ENCODE measurements at places on chromosomes 2 and 18. TPM values are rescaled to one million over a fixed set of nuclear protein-coding genes. Genes with fewer than 3 reads are reported as not detected.

Gene TANC1
- total RNA-seq, result 23.8 TPM

DNA sequence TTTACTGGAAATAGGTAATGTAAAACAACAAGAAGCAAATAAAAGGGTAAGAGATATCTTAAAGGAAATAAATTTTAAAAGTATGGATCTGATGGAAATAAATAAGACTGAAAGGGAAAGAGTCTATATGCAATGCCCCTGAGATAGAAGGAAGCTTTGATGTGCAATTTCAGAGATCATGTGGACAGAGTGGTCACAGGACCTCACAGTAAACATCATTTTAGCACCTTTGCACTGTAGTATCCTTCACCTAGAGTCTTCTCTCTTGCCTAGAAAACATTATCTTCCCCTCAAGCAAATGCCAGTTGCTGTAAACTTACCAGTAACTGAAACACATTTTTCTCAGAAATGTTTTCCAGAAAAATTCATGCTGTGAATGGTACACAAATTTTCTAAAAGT is 1621.3 kb upstream of the TMEFF2 start:
- ATAC-seq, result no peak

Gene CCDC148
- total RNA-seq, result 0.32 TPM

DNA sequence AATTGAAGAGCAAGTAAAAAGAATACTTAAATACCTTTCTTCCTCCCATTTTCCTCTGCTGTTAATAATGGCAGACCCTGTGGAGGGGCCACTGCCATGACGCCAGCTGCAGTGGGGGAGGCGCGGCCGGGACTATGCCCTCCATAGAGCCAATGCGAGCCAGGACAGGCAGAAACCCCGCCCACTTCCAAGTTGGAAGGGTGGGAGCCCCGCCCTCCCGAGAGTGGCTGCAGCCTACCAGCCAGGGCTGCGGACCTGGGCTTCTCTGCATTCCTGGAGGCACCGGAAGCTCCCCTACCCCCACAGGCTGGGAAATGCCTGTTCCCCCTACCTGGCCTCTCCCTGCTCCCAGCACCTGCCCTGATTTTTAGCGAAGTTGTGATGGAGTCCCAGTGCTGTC is 439.4 kb upstream of the CDH19 start:
- no peak for ATAC-seq

DNA sequence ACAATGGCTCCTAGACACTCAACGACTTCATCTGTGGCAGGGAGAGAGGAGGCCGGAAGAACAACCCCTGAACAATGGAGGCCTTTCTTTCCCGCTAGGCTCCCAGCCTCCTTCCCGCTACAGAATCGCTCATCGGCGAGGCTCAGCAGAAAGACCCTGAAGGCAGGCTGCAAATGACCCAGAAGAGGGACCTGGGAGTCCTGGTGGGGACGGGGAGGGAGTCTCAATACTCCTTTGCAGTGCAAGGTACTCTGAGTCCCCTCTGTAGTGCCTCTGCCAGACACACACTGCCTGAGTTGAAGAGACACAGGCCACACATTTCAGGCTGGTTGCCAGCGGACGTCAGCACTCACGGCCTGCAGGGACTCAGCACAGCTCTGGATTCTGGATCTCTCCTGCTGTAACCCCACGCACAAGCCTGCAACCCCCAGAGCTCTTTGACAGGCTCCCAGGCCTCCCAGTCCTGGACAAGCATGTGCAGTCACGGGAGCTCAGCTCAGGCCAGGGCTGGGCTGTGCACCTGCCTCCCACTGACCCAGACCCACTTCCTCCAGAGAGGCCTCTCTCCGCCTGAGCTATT is 6.1 kb downstream of the GPR17 start:
- no peak for ATAC-seq

DNA sequence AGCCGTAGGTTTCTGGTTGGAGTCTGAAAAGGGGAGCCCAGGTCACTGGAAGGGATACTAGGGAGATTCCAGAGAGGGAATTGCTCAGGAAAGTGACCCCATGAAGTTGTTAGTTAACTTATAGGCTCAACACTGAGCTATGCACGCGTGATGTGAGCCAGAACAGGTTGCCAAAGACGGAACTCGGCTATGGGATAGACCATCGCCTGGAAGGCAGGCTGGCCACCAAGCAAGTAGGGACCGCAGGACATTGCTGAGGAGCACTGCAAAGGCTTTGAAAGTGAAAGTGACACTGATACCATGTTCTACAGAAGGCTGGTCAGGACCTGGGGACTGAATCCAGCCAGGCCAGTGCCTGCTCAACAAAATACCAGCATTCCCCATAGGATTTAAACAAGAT is 7.3 kb downstream of the FARP2 start:
- no peak for ATAC-seq

DNA sequence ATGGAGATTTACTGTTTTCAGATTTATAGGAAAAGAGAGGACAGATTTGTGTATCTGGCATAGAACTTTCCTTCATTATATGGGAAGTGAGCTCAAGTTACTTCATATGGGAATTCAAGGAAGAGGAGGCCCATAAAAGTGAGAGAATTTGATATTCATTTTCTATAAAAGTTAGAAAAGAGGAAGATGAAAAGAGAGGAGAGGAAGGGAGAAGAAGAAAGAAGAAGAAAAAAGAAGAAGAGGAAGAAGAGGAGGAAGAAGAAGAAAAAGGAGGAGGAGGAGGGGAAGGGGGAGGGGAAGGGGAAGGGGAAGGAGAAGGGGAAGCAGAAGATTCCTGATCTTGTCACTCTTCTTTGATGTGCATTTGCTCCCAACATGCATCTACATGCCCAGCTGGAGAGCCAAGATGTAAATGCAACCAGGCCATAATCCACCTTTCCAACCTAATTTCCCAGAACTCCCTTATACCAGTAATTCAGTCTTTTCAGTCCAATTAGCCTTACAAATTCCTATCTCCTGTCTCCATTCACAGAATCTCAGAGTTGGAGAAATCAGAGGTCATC is 15.7 kb upstream of the NMI start:
- ATAC-seq, result no peak

Gene RALBP1
- total RNA-seq, result 93.7 TPM

Gene SIX3
- total RNA-seq, result not detected

Gene SCYGR4
- total RNA-seq, result not detected

DNA sequence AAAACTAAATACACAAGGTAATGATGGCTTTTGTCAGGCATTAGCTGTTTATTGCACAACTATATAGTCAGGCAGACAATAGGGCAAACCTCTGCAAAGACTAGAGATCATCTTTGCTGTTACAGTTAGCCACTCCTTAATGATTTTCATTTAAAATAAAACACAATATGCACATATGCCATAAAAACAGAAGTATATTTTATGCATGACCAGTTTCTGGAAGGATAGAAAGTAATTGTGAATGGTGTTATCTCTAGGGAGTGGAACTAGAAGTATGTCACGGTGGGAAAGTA is 102.0 kb downstream of the CHN1 start:
- no peak for ATAC-seq

Gene SERPINB11
- total RNA-seq, result 7.1 TPM

DNA sequence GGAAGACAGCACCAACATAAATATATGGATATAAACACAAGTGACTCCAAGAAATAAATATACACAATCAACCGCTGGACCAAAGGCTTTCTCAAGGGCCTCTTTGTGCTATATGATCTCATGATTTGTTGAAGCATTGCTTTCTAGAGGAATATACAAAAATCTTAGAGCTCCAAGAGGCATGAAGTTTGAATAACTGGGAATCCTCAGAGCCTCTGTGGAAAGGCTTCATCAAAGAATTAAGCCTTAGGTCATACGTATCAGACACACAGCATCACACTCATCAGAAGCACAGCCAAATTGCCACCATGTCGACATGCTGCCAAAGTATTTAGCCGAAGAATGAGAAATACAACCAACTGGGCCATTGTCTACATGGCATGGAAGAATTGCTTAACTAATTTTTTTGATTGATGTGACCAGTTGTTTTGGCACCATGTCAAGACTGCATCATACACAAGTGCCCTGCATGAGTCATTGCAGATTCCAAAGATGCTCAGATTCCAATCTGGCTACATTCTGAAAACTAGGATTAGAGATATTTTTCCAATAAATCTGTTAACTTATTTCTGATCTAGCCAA is 860.6 kb upstream of the ZEB2 start:
- no peak for ATAC-seq

Gene GULP1
- total RNA-seq, result 10.2 TPM

DNA sequence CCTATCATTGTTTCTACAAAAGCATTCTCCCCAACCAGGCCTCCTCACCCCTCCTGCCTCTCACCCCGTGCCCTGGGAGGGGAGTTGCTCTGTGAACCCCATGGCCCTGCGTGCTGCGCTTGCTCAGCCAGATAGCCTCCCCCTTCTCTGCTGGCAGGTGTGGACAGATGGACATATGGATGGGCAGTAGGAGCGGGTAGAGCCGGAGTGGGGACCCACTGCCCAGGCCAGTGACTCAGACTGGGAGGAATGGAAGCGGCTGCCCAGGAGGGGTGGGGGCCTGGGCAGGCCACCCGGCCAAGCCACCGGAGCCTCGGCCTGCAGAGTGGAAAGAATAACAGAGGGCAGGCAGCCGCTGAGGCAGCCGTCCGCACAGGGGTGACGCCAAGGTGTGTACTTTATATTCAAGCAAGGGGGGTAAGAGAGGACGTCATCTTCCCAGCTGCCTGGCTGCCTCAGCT is 8.7 kb downstream of the CYP26B1 start:
- no peak for ATAC-seq

DNA sequence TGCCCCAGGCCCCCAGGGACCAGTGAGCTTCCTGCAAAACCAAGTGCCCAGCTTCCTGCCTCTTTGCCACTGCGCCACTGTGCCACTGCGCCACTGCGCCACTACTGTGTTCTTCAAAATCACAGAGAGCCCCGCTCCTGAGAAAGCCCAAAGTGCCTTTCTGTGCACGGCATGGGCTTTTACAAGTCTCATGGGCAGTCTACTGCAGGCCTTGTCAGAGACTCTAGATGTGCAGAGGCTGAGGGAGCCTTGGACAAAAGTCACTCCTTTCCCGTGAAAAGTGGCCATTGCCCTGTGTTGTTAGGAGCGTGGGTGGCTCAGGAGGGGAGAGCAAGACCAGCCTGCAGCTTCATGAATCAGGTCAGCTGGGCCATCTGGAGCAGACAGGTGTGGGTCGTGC is 180.5 kb downstream of the SMAD7 start:
- no peak for ATAC-seq

Gene NPPC
- 2.1 TPM for total RNA-seq

GRCh38 chr2:96700086-96700485 is 39.8 kb downstream of the LMAN2L start:
- ATAC-seq, result no peak

DNA sequence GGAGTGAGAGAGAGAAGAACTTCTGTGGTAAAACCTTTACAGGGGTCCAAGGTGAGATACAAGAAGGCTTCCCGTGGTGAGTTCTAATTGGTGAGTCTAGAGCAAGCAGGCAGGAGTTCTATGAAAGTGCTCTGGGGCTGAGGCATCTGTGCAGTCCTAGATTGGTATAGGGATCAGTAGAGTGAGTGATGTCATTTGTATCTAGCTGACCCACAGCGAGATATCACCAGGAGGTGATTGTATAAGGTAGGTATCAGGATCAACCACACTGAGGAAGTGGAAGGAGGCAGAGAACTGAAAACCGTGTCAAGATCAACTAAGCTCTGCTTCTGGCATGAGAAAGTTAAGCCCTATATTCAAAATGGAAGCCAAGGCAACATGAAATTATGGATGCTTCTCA is 1648.9 kb upstream of the TMEFF2 start:
- ATAC-seq, result no peak

DNA sequence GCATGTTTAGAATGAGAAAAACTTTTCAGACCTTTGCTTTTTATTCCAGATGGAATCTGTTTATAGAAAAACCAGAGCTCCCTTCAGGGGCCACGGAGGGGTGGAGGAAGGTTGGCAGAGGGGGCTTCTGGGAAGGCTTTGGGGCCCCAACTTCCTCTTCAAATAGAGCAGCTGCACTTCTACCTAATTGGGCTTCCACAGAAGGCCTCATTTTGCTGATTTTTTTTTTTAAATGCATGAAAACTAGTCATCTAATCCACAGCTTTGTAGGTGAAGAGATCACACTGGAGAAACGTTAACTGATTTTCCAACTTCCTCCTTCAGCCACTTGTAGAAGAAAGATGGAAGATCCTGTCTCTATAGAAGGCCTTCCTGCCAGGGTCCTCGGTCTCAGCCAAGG is 181.8 kb downstream of the BCL11A start:
- no peak for ATAC-seq

DNA sequence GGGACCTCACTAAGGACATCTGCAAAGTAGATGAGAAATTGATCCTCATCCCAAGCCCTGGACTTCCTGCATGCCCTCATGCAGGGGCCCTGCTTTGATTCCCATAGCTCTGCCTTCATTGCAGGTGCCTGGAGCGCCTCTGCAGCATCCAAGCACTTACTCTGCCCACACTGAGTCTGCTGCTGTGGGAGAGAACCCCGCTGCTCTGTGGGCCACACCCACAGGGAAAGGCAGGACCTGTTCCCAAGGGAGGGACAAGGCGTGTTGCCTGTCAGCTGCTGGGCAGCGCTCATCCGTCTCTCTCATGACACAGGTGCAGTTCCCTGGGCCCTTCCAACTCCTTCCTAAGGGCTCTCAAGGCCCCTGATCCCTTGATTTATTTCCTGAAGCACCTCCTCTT is 266.8 kb upstream of the SMIM21 start:
- ATAC-seq, result no peak
